ENCODE measurements at places on chromosomes 12 and 14. TPM values are rescaled to one million over a fixed set of nuclear protein-coding genes. Genes with fewer than 3 reads are reported as not detected.

- DNase-seq: no peak
These were observed 47.6 kb downstream of the TMEM30B start for GRCh38 chr14:61233436-61233956.

GRCh38 chr12:53200107-53200457, 7.0 kb downstream of the ITGB7 start:
- DNase-seq: no peak

- DNase-seq: no peak
These were observed 5.6 kb upstream of the NPAS3 start for GRCh38 chr14:32932914-32933628.

Gene NANOG
- total RNA-seq: 0.51 TPM

- DNase-seq: no peak
These were observed 22.9 kb upstream of the CALM1 start for GRCh38 chr14:90373887-90374286.

GRCh38 chr12:49643961-49644619, 20.7 kb downstream of the PRPF40B start:
- no peak for DNase-seq

- DNase-seq: no peak
These were observed 7.4 kb downstream of the MOK start for GRCh38 chr14:102297436-102298170.

Gene ZDHHC22
- not detected for total RNA-seq

- DNase-seq: no peak
These were observed 58.8 kb downstream of the OTX2 start for GRCh38 chr14:56751471-56751870.

GRCh38 chr14:95052016-95052585, 105.2 kb downstream of the DICER1 start:
- DNase-seq: no peak

- DNase-seq: no peak
These were observed 1.4 kb downstream of the ACTN1 start for GRCh38 chr14:68977718-68978171.

DNA sequence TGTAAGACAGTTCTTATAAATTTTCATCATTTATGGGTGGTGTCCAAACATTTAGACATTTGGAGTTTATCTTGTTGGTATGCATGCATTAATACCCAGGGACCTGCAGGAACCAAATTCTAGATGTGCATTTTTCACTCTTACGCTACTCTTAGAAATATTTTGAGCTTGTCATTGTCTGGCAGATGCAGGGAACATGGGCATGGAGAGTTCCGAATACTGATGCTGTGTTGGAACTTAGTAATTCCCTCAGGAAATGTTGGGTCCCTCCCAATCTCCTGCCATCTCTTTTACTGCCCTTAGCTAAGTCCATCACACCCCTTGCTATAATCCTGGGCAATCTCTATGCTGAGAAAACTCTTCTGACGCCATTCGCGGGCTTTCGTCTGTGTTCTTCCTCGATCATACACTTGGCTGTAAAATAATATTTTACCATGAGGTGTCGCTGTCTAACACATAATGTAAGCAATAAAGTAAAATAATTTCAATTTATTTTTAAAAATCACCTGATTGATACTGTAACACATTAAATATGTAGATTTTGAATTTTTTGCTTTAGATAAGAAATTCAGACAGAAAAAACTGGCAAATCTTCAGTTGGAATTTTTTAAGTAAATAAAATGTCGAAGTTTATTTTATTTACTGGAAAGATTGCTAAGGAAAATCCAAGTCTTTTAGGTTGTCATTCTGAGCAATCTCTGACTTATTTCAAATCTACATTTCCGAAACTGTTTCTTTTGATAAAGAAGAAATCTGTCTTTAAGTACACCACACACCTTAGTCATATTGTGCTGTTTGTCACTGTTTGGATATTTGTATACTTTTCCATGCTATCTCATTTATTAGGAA, 304.1 kb upstream of the SSTR1 start:
- no peak for DNase-seq

GRCh38 chr12:1544996-1545700, 49.2 kb downstream of the FBXL14 start:
- no peak for DNase-seq

DNA sequence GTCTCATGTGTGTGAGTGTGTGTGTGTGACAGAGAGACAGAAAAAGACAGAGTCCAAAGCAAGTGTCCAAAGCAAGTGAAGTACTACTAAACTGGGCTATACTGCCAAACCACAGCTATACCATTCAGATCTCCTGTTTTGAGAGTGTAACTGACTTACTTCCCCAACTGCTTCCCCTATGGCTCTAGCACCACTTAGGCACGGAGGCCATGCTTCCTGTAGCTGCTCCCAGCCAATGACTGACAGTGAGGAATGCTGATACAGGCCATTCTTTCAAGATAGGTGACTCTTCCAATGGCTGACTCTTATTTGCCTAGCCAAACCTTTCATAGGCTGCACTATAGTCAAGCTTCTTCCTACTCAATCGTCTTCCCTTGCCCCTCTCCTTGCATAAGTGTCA, 393.2 kb downstream of the BCAT1 start:
- no peak for DNase-seq

GRCh38 chr14:81686512-81686911, 152.9 kb upstream of the SEL1L start:
- DNase-seq: no peak

DNA sequence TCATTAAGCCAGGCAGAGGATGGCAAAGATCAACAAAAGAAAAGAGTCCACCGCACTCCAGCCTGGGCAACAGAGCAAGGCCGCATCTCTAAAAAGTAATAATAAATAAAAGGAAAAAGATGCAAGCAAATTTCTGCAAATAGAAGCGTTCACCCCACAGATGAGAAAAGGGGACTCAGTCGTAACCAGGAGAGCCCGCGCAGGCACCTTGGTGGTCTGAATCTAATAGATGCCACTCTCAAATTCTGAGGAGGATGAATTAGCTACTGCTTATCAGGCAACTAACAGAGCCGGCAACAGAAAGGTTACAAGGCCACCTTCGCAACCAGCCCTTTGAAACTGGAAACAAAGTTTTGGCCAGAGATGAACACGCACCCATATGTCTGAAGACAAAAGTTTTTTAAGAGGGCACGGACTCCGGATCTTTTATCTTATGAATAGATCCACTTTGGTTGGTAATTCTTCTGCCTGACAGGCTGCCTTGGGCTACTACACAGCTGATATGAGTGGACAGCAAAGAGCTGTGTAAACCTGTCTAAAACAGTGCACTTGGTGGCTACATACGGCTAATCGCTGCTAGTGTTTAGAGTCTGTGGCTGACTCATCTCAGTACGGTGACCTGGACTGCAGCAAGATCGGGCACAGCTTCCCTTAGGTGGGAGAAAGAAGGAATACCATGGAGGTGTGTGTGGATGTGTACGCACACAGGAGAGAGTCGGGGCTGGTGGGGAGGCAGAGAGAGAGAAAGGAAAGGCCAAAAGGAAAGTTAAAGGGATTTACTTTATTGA, 32.9 kb upstream of the TTC7B start:
- DNase-seq: no peak

Gene KRT82
- not detected for total RNA-seq

- DNase-seq: no peak
These were observed 3.7 kb upstream of the PPP2R5C start for GRCh38 chr14:101757839-101758211.

GRCh38 chr12:115840159-115840558, 437.3 kb downstream of the MED13L start:
- no peak for DNase-seq

GRCh38 chr12:84986586-84986985, 49.5 kb downstream of the TSPAN19 start:
- no peak for DNase-seq

DNA sequence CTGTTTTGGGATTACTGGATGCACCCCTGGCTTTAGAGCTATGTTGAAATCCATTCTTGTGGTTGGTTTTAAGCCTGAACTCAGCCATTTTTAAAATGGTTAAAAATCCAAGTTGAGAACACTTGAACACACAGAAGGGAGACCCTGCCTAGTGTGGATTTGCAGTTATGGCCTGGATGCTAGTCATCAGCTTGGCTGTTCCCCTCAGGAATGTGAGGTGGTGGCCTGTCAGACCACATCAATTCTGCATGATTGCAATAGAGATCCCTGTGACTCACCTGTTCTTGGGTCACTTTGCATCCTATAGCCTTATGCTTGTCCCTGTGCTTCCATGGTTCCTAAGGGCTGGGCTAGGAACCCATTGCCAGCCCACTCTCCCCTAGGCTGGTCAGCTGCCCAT, 454.1 kb downstream of the ATP23 start:
- DNase-seq: no peak

DNA sequence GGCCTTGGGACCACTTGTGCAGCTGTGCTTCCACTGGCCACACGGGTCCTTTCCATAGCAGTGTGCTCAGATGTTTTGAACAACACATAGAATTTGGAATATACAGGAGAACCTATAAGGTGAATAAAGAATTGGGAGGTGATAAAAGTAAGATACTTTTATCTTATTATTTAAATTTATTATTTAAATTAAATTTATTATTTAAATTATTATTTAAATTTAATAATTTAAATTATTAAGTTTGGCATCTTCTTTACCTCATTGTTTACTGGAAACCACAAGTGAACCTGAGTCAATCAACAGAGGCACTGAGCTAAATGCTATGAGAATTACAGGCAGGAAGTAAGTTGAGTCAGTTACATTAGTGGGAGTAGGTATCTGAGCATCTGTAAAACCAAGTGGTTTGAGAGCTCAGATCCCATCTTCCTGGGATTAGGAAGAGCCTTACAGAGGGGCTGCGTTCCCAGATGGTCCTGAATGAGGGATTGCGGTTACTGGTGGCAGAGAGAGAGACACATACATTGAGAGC, 103.1 kb downstream of the ESR2 start:
- DNase-seq: no peak

DNA sequence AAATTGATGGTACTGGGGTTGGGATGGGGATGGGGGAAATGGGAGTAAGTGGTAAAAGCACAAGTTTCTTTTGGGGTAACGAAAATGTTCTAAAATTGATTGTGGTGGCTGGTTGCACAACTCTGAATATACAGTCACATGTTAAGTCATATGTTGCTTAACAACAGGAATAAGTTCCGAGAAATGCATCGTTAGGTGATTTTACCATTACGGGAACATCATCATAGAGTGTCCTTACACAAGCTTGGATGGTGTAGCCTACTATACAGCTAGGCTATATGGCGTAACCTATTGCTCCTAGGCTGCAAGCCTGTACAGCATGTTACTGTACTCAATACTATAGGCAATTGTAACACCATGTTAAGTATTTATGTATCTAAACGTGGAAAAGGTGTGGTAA, 31.0 kb downstream of the ITGA7 start:
- DNase-seq: no peak

Gene GLI1
- total RNA-seq: 1.2 TPM

- DNase-seq: no peak
These were observed 161.6 kb downstream of the DYRK2 start for GRCh38 chr12:67810166-67810565.

DNA sequence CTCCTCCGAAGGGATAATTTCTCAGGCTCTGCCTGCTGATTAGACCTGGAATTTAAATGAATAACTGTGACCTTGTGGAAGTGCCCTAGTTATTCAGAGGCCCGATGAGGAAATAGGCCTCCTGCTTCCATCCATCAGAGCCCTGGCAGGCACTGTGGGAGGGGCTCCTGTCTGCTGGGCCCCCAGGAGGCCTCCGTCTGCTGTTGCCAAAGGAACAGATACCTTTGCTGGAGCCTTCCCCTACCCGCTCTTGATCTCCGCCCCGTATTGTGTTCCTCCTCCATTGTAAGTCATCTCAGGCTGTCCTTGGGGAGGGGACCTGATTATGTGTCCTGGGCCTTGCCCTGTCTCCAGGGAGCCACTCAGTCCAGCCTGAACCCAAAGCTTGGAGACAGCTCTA, 112.3 kb downstream of the NRXN3 start:
- no peak for DNase-seq

DNA sequence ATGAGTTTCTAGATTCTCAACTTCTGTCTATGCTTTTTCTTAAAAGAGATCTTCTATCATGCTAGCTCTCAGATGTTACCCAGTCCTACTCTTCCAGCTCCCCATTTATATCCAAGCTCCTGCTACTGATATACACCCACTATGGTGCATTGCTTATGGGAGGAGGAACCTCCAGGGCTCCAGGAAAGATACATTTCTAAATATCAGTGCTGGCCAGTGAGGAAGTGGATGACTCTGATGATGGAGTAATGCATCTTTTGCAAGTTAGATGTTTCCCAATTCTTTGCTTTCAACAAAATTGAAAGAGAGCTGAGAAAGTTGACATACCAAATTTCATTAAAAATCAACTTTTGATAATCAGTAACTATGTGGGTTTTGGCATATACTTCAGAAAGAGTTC, 105.7 kb upstream of the RESF1 start:
- DNase-seq: no peak

DNA sequence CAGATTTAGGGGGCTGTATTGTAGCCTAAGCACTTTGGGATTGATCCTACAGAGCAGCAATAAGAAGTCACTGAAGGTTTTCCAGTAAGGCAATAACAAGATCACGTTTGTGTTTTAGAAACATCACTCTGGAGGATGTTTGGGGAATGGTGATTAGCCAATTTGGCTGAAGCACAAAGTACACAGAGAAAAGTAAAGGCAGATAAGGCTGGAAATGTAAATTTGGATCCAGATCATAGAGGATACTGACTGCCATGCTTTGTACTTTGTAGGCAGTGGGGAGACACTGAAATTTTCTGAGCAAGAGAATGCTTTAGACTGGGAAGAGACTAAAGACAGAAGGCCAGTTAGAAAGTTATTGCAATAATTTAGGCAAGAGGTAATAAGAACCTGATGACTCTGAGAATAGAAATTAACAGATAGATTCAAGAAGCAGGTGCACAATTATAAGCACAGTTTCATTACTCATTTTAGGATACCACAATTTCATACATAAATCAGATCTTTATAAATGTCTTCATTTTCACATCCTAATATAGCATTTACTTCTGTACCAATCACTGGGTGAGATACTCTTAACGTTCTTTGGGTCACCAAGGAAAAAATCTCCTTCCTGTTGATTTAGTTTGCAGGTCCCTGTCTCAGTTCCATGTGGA, 314.5 kb upstream of the GARIN6 start:
- no peak for DNase-seq

Gene BHLHE41
- total RNA-seq: 0.45 TPM

Gene NDRG2
- total RNA-seq: 0.49 TPM

DNA sequence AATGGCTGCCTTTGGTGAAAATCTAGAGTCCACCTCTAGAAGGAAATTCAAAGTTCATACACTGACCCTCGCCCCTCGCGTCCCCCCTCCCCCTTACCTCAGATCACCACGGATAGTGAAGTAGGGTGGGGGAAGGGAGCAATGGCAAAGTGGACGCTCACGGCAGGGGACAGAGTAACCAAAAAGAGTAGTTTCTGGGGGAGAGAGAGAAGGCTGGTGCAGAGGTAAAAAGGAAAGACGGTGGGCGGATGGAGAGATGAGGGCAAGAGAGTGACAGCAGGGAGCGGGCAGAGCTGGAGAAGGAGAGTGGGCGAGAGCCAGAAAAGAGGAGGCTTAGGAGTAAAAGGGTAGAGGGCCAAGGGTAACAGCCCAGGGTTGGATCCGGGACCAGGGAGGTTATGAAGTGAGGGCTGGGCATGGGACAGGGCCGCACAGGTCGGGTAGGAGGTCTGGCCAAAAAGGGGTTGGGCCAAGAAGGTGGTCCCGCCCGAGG, 423 bp downstream of the ALDH6A1 start:
- DNase-seq: no peak

- no peak for DNase-seq
These were observed 256.5 kb downstream of the IPO8 start for GRCh38 chr12:30439201-30439600.

Gene DCN
- total RNA-seq: 1.5 TPM
